ENCODE measurements at places on chromosomes 11 and 22.
A peak's percentile ranks its signal among the peaks of the same experiment; 100 is the strongest.

- DNase-seq: no peak
Observed at GRCh38 chr22:43289531-43289963, 53.6 kb downstream of the SCUBE1 start.

DNA sequence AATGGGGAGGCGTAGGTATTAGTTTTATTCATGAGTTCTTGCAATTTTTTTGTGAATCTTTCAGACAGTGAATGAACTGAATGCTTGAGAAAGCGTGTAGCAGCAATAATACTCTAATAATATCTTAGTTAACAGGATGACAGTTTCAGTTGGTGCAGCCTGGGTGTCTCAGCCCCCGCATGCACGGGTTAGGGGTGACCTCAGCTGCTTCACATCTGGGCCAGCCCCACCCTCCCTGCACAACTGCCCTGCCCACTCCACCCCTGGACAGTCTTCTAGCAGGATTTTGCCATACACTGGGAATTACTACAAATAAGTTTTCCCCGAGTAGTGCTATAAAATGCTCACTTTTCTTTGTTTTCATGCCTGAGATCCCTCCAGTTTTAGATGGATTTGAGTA is 83.2 kb downstream of the ST3GAL4 start:
- no peak for DNase-seq

GRCh38 chr11:121257289-121257688 is 35.3 kb upstream of the SC5D start:
- DNase-seq: no peak

DNA sequence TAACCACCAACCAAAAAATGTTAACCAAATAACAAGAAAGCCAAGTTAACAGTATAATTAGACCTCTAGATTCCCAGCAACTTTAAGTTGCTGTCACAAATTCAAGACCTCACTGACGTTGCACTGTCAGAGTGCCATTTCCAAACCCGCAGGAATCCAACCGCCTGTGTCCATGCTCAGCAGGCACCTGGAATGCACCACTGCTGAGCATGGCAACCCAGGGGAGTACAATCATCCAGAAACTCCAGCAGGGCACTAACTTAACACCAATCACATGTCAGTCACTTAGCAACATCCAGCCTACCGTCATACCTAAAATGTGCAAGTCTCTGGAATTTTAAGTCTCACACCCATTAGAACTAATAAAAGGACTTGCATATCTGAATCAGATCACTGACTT is 48.8 kb downstream of the SMCO4 start:
- no peak for DNase-seq

DNA sequence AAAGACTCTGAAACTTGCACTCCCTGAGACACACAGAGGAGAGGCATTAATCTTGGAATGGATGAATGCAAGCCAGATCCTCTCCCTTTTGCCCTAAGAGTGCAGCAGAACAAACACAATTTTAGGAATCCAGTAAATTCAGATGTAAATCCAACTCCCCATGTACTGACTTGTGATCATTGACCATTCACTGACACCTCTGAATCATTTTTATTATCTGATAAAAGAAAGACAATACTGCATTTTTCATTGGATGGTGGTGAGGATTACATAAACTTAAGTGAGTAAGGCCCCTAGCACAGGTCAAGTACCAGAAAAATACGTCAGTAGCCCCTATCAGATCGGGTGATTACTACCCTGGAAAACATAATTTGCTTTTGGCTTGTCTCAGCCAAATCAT is 782.9 kb upstream of the API5 start:
- no peak for DNase-seq

DNA sequence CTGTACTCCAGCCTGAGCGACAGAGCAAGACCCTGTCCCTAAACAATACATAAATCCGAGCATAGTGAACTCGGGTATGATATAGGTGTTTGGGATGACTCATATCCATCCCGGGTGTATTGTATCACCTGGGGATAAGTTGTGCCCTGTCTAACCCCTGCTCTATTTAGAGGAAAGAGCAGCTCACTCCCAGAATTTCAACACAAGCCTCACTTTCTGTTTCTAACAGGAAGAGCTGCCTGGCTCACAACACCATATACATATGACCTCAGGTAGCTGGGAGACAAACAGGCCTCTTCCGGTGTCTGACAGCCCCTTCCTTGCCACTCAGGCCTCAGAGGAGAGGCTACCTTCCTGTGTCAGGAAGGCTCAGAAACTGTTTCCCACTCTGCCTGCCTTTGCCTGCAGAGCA is 9.9 kb upstream of the MICALL1 start:
- DNase-seq: no peak

GRCh38 chr11:13874597-13874996 is 87.9 kb upstream of the SPON1 start:
- no peak for DNase-seq

DNA sequence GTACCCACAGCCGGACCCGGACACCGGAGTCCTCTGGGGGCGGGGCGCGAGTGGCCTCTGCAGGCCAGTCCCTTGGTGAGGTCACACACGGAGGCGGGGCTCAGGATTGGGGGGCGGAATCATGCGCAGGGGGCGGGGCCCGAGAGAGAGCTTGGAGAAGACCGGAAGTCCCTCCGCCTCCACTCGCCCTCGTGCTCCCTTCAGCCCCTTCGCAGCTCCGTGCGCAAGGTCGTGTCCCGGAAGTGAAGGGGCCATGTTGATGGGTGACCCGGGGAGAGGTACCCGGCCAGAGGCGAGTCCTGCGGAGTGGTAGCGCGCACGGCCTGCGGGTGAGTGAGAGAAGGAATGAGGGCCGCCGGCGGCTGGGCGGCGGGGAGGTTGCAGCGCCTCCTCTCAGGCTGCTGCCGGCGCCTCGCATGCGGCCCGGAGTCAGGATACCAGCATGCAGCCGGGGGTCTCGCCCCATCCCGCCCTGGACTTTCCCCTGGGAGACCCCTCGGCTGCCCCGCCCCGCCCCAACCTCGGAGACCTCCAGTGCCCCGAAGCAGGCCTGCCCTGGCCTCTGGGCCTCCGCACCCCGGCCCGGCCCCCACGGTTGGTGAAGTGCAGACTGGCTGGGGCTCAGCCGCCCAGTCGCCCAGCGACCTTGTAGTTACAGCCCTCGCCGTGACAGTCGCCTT is at the start of gene MIEF1:
TSS of gene MIEF1 (plus strand) at position 182 of the 680 bp plus-strand sequence. CDS start 9,005 bp downstream, outside the sequence.
- peak; percentile 93 for DNase-seq

DNA sequence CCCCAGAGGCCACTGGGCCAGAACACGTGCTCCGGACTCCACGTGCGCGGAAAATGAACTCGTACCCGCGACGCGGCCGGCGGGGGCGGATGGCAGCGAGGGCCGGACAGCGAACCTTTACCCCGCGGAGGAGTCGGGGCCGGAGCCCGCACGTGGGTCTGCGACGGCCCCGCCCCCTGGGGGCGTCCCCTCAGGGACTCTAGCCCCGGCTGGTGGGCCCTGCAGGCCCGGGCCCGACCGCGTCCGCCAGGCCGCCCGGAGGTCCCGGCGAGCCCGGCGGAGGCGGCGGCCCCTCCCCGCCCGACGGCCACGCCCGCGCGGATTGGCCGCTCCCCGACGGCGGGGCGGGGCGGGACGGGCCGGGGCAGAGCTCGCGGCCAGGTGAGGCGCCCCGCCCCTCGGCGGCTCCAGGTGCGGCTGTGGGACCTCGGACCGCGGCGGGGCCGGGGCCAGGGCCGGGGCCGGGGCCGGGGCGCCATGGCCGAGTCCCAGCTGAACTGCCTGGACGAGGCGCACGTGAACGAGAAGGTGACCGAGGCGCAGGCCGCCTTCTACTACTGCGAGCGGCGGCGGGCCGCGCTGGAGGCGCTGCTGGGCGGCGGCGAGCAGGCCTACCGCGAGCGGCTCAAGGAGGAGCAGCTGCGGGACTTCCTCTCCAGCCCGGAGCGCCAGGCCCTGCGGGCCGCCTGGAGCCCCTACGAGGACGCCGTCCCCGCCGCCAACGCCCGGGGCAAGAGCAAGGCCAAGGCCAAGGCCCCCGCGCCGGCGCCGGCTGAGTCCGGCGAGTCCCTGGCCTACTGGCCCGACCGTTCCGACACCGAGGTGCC is at the start of gene FAM83F:
TSS of gene FAM83F (plus strand) at position 389 of the 827 bp plus-strand sequence. CDS start at position 478, 89 bp downstream.
- DNase-seq: peak; percentile 9

GRCh38 chr11:72012897-72013721 is 14.4 kb downstream of the IL18BP start:
- DNase-seq: no peak

DNA sequence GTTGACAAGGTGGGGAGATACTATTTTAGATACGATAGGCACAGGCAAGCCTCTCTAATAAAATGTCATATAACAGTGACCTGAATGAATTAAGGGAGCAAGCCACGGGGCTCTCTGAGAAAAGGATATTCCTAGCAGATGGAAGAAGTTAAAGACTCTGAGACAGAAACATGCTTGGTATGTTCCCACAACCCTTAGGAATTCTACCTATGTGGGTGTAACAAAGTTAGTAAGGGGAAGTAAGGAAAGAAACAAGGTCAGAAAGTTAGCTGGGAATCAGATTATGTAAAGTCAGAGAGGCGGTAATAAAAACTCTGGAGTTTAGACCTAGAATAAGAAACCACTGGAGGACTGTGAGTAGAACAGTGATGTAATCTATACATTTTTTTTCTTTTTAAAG is 59.7 kb upstream of the GDPD4 start:
- no peak for DNase-seq

GRCh38 chr11:134406264-134407185 is 5.5 kb downstream of the B3GAT1 start:
- no peak for DNase-seq

GRCh38 chr11:113241636-113242054 is 72.7 kb upstream of the TTC12 start:
- DNase-seq: no peak

- no peak for DNase-seq
Observed at GRCh38 chr22:31945971-31946680, 1.8 kb downstream of the YWHAH start.

DNA sequence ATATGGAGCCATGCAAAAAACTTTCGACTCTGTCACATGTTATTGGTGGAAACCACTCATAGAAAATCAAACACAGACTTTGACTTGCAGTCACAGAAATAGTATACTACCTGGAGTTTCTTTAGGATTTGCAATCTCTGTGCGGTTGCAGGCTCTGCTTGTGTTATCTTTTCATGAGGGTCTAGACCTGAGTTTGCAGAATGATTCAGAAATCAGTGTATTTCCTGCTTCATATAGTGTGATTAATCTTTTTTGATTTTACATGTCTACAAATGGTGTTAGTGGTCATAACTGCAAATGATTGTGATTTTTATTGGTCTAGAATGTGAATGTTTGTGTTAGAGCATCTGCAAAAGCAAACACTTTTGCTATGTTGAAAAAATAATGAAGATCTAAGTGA is 690.2 kb downstream of the NTM start:
- DNase-seq: no peak

DNA sequence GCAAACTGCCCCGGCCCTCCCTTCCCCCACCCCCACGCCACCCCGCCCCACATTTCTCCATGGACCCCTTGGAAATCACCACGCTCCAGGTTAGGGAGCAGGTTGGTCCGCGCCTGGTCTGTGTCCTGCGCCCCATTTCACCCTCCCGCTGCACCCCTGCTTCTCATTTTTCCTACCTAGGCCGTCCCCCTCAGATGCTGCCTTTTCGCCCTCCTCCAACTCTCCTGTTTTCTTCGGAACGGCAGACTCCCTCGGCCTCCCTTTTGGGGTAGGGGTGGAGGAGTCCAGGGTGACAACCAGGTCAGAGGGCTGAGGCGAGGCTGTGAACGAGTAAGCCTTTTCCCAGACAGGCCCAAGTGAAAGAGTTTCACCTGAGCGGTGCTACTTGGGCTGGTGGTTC is 893 bp upstream of the SCN4B start:
- DNase-seq: no peak

- no peak for DNase-seq
Observed at GRCh38 chr22:28911777-28912669, 28.7 kb downstream of the ZNRF3 start.

GRCh38 chr11:128610721-128611617 is 23.6 kb upstream of the ETS1 start:
- peak; percentile 18 for DNase-seq

GRCh38 chr22:47352920-47353700 is 590.7 kb downstream of the TBC1D22A start:
- no peak for DNase-seq

Measured in stimulated activated naive CD4-positive, alpha-beta T cell treated with Interleukin-2 at 50 U/mL for 16 hours (primary cell).